OCI-M1 (cell line): ENCODE measurements at places on chromosomes 4 and X.

- no peak for DNase-seq
Observed at GRCh38 chrX:104135677-104136076, 21.1 kb downstream of the SLC25A53 start.

- DNase-seq, result peak; percentile 57
Observed at GRCh38 chr4:67918428-67918827, 34.6 kb upstream of the TMPRSS11D start.

- no peak for DNase-seq
Observed at GRCh38 chr4:105067431-105067830, 79.2 kb upstream of the TET2 start.

- no peak for DNase-seq
Observed at GRCh38 chrX:21799767-21800166, 39.6 kb upstream of the MBTPS2 start.

- DNase-seq, result no peak
Observed at GRCh38 chrX:108270280-108270679, 167.9 kb downstream of the COL4A6 start.

DNA sequence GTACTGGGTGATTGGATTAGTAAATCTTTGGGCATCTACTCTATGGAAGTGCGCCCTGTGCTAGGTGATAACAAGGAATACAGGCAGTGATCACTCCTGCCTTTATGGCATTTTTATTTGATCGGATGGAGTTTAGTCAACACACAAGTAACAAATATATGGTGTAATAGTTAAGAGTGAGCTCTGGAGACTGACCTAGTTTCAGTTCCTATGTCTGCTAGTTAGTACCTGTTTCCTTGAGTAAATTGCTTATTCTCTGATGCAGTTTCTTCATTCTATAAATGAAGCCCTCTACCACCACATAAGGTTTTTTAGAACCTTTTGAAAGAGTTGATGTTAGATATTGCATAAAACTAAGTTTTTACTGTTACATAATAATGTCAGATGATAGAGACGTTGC lies 134.6 kb downstream of the KDM6A start:
- DNase-seq, result no peak

GRCh38 chr4:1183985-1184773 lies 11.8 kb upstream of the SPON2 start:
- peak; percentile 69 for DNase-seq

DNA sequence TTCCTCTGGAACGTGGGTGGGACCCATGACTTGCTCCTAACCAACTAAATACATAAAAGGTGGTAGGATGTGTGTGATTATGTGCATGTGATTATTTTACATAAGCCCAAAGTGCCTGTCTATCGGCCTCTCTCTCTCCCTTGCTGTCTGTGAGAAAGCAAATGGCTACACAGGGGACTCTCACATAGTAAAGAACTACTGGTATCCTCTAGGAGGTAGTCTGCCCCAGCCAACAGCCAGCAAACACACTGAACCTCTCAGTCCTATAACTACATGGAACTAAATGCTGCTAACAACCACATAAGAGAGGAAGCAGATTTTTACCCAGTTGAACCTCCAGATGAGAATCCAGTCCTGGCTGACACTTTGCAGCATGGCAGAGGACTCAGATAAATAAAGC lies 1249.4 kb downstream of the ADGRL3 start:
- no peak for DNase-seq

DNA sequence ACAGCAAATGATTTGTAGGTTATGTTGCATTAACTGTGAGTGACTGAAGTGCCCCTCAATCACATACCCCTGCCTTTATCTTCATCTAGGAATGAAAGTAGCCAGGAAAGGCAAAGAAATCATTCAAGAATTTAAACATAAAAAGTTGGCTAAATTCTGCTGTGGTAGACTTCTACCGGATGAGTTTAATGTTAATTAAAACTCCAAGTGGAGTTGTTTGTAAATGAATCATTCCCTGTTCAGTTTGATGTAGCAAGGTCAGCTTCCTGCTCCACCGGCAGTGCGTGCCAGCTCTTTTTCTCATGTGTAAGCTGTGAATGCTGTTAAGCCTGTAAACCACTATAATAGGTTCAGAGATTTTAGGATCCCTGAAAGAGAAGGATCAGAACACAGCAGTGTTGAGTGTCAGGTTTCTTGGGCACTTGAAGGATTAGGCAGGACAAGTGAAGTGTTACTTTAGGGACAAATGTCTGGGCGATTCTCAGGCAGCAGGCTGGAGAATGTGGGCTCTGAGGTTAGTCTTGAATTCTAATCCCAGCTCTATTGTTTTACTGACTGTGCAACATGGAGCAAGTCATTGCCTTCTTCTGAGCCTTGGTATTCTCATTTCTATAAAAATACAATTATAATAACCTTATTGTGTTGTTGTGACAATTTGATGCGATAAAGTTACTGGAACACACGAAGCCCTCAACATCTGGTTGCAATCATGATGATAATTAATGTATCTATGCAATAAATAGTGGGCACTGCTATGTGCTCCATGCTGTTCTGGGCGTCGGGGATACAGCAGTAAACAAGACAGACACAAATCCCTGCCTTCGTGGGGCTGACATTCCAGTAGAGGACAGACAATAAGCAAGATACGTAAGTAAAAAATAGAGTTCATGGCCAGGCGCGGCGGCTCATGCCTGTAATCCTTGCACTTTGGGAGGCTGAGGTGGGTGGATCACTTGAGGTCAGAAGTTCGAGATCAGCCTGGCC lies 112.0 kb downstream of the SHROOM3 start:
- no peak for DNase-seq

DNA sequence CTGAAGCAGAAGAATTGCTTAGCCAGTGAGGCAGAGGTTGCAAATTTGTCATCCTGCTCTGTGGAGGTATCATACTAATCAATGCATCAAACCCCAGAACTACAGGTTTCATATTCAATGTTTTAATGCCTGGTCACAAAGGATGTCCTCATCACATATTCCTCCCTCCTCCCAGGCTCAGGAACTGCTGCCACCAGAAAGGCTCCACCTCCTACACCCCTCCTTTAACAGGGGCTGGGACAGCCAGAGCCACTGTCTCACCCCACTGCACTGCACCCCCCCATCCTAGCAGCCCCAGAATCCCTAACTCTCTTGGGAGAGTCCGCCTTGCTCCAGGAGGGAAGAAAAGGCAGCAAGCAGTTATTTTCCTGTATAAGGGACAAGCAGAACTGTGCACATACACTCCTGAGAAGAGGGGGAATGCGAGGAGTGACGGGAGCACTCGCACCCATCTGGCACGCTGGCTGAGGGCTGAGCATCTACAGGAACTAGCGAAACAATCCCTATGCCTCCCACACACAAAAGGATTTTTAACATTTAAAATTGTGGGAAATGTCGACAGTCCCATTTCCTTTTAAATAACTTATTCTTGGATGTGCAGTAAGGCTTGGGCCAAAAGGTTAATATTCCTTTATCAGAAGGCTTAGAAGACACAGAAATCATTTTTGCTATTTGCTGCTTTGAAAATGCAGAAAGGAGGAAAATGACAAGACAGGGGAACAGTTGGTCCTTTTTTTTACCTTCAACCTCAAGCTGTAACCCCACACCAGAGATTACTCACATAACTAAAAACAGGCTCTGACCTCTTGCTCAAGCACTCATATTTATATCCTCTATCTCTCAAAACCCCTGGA lies 27.8 kb downstream of the CD99L2 start:
- DNase-seq, result peak; percentile 9

DNA sequence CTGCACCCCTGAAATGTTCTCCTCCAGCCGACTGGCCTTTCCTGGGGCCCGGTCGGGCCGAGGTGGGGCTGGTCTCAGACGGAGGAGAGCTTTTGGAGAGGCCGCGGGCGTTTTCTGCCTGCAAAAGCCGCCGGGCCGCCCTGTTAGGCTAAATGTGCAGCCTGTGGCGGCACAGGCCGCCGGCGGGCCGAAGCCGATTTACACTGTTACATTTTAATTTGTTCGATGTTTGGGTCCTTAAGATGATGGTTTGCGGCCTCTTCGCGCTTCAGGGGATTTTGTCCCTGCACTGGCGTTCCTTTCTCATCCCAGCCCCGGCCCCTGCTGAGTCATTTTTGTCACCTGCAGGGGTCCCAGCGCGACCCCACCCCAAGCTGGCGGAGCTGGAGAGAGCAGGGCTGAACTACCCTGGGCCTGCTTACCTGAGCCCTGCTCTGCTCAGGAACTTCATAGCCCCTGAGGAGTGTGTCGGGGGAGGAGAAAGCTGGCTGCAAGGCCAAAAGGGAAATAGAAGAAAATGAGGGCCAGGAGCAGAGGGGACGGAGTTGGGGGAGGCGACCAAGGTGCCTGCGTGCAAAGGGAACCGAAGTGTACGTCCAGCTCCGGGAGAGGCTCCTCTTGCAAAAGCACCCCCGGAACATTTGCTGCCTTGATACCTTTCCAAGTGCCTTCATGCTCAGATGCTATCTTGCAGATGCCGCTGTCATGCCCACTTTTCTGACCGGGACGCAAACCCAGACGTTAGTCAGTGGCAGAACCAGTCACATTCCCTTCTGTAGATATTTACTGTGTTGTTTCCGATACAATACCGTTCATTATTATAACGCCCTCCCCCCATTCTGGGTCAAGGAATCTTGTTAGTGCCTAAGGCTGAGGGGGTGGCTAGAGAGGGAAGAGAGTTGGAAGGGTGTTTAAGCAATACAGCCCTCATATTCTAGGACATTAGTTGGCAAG lies 977 bp upstream of the RBBP7 start:
- DNase-seq, result peak; percentile 54

GRCh38 chr4:90189946-90190345 lies 62.8 kb downstream of the CCSER1 start:
- no peak for DNase-seq

- DNase-seq, result no peak
Observed at GRCh38 chr4:1193206-1194009, 21.0 kb upstream of the SPON2 start.

DNA sequence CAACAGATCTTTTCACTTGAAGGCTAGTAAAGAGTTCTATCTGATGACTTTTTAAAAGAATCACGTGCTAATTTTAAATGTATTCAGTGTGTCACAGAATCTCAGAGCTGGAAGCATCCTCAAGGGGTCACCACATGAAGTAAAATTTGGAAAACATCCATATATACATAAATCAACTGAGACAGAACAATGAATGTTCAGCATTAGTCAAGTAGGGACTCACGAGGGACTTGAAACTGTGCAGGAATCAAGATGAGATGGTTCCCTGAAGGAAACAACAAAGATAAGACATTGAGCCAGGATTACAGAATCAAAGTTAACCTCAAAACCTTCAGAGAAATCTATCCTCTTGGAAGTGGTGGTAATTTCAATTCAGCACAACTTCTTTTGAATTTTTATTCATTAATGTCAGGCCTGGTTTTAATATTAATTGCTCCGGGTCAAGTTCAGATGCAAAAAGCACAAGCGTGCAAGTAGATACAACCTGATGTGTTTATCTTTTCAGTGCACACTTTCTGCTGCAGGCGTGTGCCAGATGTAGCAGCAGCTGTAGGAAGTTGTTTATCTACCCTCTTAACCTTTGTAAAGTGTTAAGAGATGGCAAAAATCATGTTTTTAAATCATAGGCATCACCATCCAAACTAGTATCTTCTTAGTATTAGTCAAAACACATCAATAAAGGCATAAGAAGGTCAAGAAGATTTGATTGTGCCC lies 87.7 kb upstream of the SRD5A3 start:
- DNase-seq, result no peak

DNA sequence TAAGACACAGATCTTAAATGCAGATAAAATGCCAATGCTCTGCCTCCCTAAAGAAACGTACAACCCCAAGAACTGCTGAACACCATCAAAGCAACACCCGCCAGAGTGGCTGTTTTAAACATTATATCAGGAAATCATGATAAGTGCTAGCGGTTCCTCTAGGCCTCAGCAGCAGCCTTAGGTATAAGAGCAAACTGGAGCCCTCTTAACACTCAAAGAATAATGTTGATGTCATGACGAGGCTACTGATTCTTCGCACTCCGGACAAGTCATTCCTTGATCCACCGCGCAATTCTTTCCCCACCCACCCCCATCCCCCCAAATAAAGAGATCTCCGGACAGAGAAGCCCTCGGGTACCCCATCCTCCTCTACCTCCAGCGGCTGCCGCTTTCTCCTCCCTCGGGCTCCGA lies 507 bp downstream of the LIN54 start:
- peak; percentile 74 for DNase-seq

GRCh38 chr4:48237996-48238645 lies 31.5 kb downstream of the TEC start:
- peak; percentile 68 for DNase-seq

- no peak for DNase-seq
Observed at GRCh38 chr4:85815796-85816459, 341.0 kb downstream of the ARHGAP24 start.

DNA sequence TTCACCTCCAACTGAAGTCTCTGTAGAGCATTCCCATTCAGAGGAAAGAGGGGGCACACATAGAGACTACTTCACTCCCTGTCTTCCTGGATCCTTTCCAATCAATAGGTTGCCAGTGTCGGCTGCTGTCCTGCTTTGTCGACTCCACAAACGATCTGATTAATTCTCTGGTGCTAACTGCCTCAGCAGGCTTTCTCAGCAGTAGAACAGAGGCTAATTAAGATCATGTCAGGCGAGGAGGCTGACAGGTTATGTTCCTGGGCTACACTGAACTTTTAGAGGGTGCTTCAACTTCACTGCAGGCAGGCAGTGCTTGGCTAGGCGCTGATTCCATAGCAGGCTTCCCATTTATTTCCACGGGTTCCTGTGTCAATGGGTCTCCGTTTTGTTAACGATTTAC lies 79.2 kb downstream of the GRIA3 start:
- no peak for DNase-seq

DNA sequence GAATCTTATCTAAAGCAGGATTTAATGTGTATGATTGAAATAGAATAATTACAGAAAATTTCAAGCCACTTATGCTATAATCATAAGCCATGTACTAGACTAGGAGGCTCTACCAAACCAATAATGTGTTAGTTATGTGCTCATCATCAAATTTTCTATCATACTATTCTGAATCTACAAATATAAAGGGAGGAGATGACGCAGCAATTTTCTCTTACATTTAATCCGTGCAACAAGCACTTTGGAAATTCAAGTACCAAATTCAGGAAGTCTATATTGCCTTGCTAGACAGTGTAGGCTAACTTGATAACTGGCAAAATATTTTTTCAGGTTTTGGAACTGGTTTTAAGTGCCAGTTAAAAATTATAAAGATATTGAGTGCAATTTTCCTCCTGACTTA lies 283.5 kb downstream of the C4orf33 start:
- peak; percentile 14 for DNase-seq

DNA sequence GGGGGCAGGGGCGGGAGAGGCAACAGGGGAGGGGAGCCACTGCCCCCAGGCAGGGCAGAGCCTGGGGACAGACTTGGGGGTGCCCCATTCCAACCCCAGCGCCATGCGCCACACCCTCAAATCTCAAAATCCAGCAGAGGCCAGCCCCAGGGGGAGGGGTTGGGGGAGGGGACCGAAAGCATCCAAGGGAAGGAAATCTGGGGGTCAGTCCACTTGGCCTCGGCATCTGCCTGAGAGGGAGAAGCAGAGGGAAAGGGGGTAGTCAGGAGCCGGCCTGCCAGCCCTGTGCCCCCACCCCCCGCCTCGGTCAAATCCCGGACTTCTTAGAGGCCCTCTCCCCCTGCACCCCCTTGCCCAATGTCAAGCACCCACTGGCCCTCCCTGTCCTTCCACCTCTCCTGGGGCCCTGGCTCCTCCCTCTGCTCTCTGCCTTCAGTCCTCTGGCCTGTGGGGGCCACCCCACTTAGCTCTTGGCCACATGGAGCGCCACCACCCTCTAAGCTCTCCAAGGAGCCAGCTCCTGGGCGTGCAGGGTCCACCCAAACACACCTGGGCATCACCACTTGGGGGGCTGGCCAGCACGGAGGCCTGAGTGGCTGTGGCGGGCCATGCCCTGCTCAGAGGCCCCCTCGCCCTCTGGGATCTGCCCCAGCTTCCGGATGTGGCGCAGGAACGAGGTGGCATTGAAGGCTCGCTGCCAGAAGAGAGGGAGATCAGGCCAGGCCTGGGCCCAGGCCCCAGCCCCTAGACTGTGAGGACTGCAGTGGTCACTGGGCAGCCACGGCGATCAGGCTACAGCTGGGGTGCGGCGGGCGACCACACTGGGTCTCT lies 3.5 kb downstream of the PNCK start:
- no peak for DNase-seq
